ENCODE measurements at places on chromosomes 3 and 15.

- no peak for DNase-seq
Observed at GRCh38 chr3:69212411-69213160, 90.2 kb upstream of the LMOD3 start.

GRCh38 chr3:70811880-70812279, 499.4 kb upstream of the MDFIC2 start:
- no peak for DNase-seq

- DNase-seq = no peak
Observed at GRCh38 chr3:17759901-17760300, 17.5 kb upstream of the TBC1D5 start.

DNA sequence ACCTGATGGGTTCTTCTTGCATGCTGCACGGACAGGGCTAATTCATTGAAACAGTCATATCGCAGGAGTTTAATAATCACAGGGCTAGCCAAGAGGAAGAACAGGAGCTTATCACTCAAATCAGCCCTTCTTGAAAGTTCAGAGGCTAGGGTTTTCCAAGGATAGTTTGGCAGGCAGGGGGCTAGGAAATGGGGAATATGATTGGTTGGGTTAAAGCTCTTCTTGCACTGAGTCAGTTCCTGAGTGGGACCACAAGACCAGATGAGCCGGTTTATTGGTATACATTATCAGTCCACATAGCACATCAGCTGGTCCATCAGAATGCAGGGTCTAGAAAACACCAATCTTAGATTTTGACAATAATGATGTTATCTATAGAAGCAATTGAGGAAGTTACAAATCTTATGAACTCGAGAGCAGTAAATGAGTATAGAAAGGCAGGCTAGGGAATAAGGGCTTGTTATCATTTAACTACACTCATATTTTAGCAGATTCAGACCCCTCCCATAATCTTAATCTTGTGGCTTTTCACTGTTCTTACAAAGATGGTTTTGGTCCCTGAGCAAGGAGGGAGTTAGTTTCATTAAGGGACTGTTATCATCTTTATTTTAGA, 58.1 kb upstream of the SLC25A36 start:
- DNase-seq = no peak

DNA sequence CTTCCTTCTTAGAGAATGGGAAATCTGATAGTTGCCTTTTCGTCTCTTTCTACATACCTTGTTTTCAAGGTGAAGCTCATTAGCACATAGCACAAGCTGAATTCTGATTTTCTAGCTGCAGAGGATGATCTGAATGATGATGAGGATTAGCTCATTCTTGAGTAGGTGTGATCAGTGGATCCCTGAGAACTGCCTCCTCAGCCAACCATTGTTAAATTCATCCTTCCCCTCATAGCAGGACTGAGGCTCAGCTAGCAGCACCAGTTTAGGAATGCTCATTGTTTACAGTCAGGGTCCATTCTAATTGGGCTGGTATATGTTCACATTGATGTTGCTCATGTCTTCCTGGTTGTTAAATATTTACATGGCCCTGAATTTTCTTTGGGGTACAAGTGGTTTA, 299.9 kb upstream of the MME start:
- no peak for DNase-seq

DNA sequence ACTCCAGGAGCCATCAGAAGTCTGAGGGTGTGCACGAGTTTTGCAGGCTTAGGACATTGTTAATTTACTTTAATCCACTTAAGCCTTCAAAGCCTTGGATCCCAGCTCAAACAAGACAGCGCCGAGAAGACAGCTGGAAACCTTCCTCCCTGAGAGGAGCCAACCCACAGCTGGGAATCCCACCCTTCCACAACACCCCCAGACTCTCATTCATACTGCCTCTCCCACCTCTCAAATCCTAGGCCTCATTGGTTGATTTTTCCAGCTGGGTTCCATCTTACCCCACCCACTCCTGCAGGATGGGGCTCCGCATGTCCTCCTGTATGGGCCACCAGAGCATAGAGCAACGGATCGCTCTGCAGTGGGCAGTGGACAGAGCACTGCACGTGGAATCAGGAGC, 80.4 kb downstream of the SEMA5B start:
- DNase-seq = no peak

DNA sequence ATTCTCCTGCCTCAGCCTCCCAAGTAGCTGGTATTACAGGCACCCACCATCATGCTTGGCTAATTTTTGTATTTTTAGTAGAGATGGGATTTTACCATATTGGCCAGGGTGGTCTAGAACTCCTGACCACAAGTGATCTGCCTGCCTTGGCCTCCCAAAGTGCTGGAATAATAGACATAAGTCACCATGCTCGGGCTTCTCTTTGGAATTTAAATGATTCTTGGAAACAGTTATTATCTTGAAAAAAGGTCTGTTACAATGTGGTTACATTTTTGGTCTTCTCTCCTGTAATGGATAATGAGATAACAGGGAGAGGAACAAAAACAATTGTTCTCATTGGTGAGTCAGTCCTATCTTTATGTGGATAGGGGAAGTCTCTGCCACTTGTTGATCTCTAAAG, 59.8 kb upstream of the AADACL2 start:
- no peak for DNase-seq

DNA sequence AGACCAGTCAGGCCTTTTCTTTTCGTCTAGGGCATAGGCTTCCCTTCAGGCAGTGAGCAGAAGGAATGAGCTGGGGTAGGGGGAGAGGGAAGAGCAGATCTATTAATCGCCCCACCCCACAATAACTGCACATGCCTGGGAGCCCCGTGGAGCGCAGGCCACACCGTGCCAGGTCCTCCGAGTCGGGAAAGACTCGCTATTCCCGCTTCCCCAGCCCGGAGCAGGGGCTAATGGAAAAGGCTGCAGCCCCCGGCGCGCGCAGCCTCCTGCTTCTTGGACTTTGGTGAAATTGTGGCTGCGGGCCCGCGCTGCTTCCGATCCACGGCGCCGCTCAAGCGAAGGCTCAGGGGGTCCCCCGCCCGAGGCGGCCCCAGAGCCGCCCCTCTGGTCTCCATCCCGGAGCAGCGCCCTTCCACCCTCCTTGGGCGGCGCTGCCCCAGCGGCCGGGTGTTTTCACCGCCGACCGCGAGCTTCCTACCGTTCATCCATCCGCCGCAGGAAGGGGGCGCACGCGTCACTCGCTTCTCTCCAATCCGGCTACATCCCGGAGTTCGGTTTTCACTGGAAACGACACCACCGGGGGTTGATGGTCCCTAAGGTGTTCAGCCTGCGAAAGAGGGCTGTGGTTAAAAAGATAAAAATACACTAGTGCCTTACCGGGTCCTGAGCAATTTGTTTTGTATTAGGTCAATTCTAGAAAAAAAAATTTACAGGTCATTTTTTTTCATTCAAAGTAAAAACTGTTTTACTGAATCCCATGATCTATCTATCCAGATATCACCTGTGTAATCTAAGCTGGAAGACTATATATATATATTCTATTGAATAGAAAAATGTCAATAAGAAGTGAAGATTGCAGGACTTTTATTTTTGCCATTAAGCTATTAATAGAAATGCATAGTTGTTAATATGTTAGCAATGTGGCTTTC, 4.4 kb upstream of the SYNM start:
- DNase-seq = peak; percentile 38

GRCh38 chr15:88450125-88450798, 16.9 kb downstream of the MRPL46 start:
- DNase-seq = peak; percentile 27

DNA sequence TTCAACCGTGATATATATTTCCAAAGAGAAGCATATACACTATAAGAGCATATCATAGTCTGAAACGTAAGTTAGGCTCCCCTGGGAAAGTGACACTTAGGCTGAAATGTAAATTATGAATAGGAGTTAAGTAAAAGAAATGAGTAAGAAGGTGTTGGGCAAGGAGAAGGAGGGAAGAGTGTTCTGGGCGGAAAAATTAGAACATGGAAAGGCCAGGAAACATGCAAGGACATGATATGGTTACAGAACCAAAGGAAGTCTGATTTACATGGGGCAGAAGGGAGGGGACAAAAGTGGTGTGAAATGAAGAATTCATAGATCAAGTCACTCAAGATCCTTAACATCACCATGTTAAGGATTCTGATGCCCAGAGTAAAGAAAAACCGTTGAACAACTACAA, 75.2 kb downstream of the SCAPER start:
- no peak for DNase-seq

GRCh38 chr3:186814100-186814499, 7.8 kb upstream of the RFC4 start:
- DNase-seq = no peak

GRCh38 chr3:58190882-58191281, 19.9 kb downstream of the DNASE1L3 start:
- no peak for DNase-seq

- DNase-seq = no peak
Observed at GRCh38 chr3:96755519-96755918, 58.9 kb upstream of the EPHA6 start.
